ENCODE measurements at places on chromosomes 2 and 18. TPM values are rescaled to one million over a fixed set of nuclear protein-coding genes. Genes with fewer than 3 reads are reported as not detected.

The TBR1 gene
- not detected for total RNA-seq

The RBBP8 gene
- total RNA-seq = 12.2 TPM

The WDR35 gene
- 7.2 TPM for total RNA-seq

The APOB gene
- total RNA-seq = 0.23 TPM

The ABCG8 gene
- total RNA-seq = 0.03 TPM

The ACOXL gene
- 0.16 TPM for total RNA-seq

The DCAF17 gene
- total RNA-seq = 10.4 TPM

The RAX gene
- total RNA-seq = not detected

The SERPINB2 gene
- 0.28 TPM for total RNA-seq

The FBXO41 gene
- 2.2 TPM for total RNA-seq

The ALPP gene
- not detected for total RNA-seq

The MDH1 gene
- 63.6 TPM for total RNA-seq
